MG63 (cell line): ENCODE measurements at places on chromosomes 6 and 20. TPM values are rescaled to one million over a fixed set of nuclear protein-coding genes. Genes with fewer than 3 reads are reported as not detected.

TAGAP gene
- not detected in 2 replicates for total RNA-seq

GRCh38 chr20:47196091-47197081 is 160.1 kb downstream of the ZMYND8 start:
- peak; percentile 59 for DNase-seq

FAM209B gene
- not detected in 2 replicates for total RNA-seq

GRCh38 chr6:100893743-100894142 is 12.6 kb upstream of the ASCC3 start:
- no peak for DNase-seq

- no peak for DNase-seq
Measured at GRCh38 chr6:2492686-2493523, 247.5 kb upstream of the GMDS start.

DNA sequence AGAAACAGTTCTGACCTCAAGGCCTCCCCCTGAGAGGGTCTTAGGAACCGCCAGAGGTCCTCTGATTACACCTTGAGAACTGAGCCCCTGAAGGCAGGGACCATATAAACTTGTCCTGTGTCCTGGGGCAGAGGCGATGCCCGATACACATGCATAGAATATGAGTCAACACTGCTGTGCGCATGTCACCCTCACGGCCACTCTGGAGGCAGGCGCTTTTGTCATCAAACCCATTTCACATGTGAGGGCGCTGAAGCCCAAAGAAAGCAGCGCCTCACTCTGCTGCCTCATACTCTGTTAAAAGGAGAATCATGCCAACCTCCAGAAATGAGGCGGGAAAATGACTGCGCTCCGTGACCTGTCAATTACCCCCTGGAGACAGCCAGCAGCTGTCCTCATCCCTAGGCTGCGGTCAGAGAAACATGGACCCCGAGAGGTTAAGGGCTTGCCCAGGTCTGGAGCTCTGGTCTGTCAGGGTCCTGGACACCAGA is 158.3 kb downstream of the GRM4 start:
- no peak for DNase-seq

GRCh38 chr6:88165844-88166492 is at the start of gene CNR1:
Gene CNR1, minus strand, starts transcription at chr6:88166347. Its CDS starts 21,073 bp downstream, at chr6:88145274.
- DNase-seq: peak; percentile 70

- no peak for DNase-seq
Measured at GRCh38 chr6:86888301-86888700, 49.0 kb upstream of the HTR1E start.

SEMG1 gene
- total RNA-seq: not detected in 2 replicates

GRCh38 chr20:50957798-50958614 is at the start of gene DPM1:
Gene DPM1, minus strand, starts transcription at chr20:50958532. Its CDS starts 9 bp downstream, at chr20:50958523.
- DNase-seq: peak; percentile 88

GRCh38 chr20:39960522-39961428 is 728.3 kb downstream of the MAFB start:
- DNase-seq: peak; percentile 25

GRCh38 chr6:12075067-12075563 is 63.0 kb downstream of the HIVEP1 start:
- no peak for DNase-seq

GRCh38 chr6:155026022-155026705 is 31.0 kb downstream of the TIAM2 start:
- peak; percentile 94 for DNase-seq

ENPP1 gene
- total RNA-seq: 0.91 and 3.1 TPM in 2 replicates

DNA sequence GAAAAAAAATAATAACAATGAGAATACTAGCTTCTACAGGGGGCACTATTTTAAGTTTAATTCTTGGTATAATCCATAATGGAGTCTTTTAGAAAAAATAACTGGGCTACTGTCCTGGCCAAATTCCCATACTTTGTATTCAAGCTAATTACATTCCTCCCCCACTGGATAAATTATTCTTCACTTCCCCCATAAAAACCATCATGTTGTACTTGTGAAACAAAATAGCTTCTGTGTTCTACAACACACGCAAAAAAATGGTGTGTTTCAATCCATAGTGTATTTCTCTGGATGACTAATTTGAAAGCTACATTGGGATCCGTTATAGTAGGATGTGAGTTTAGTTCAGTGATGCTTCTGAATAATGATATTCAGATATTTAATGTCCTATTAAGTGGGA is 21.6 kb upstream of the HDDC2 start:
- no peak for DNase-seq

DNA sequence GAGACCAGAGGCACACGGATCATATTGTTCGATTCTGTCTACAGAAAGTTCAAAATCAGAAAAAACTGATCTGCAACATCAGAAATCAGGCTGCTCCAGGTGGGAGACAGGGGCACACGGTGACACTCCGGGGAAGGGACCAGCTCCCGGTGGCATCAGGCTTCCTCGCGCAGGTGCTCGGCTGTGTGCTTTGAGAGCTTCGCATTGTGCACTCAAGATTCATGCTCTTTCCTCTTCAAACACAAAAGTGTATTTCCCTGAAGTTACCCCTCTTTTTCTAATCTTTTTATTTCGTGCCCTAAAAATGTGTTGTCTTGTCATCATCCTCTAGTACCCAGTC is 108.1 kb downstream of the DLL1 start:
- DNase-seq: no peak
